A549 treated with AZD2906 at 1 μM for 4 hours (cell line): ENCODE measurements at places on chromosomes 16 and 17. TPM values are rescaled to one million over a fixed set of nuclear protein-coding genes. Genes with fewer than 3 reads are reported as not detected.

C16orf46 gene
- 0.37 to 1.2 TPM (median 0.80 TPM) in 5 replicates for total RNA-seq

TBC1D3B gene
- total RNA-seq: 1.8 to 3.6 TPM (median 3.1 TPM) in 5 replicates

TBKBP1 gene
- total RNA-seq: 3.9 to 5.8 TPM (median 4.8 TPM) in 5 replicates

RNF43 gene
- total RNA-seq: 0.26 to 0.45 TPM (median 0.34 TPM) in 5 replicates

VPS35 gene
- 74.1 to 92.2 TPM (median 76.5 TPM) in 5 replicates for total RNA-seq

ADAP2 gene
- 2.2 to 5.9 TPM (median 2.6 TPM) in 5 replicates for total RNA-seq

HS3ST6 gene
- total RNA-seq: 1.1 to 2.1 TPM (median 2.0 TPM) in 5 replicates

IGFBP4 gene
- 2,275 to 2,891 TPM (median 2,807 TPM) in 5 replicates for total RNA-seq

DEXI gene
- total RNA-seq: 37.6 to 47.3 TPM (median 46.4 TPM) in 5 replicates

MYO1D gene
- 1.8 to 2.8 TPM (median 2.3 TPM) in 5 replicates for total RNA-seq

CCL1 gene
- not detected in 5 replicates for total RNA-seq

RGS9 gene
- 6.4 to 7.4 TPM (median 6.9 TPM) in 5 replicates for total RNA-seq

WNK4 gene
- 0.91 to 1.6 TPM (median 1.2 TPM) in 5 replicates for total RNA-seq
